Inflammatory macrophage treated with lipopolysaccharide for 4 hours (primary cell): ENCODE measurements at places on chromosomes 7 and 10.

DNA sequence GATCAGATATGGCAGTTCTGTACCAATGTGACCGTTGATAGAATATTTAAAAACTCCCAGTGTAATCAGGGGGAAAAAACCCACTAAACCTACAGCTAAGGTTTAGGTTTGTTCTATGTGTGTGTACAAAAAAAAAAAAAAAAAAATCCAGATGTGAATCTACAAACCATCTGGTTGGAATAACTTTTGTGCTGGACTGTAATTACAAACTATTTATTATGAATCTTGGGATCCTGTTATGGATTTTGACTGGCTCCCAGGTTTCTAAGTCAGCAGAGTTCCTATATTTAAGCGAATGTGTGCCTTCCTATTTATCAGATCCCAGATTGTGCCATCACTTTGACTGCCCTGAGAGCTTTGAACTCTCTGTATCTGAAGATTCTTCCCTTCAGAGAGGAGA lies 29.1 kb downstream of the BMPER start:
- DNase-seq, result no peak

DNA sequence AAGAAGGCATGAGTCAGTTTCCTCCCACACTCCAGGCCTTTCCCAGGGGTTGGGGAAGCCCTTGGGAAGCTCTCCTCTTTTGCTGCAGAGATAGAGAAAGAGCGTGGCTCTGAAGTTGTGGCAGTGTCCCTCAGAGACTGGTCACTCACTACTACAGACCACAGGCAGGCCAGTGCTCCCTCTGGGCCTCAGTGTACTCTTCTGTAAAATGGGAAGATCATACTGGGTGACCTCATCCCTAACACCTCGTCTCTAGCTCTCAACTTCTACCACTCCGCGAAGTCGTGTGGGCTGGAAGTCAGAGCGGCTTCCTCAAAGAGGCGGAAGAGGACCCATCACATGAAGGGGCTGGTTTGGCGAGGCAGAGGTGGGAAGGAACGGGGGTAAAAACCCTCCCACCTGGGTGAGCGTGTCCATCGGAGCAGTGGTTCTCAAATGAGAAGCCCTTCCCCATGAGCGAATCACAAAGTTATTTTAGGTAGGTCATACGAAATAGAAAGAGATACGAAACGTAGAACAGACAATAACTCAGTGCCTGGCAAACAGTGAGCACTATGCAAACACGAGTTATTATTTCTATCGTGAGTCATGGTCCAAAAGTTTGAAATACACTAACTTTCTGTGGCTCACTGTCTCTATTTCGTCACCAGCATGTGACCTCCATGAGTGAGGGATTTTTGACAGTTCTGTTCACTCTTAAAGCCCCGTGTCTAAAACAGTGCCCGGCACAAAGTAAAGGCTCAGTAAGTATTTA lies 32.7 kb downstream of the PRKAG2 start:
- DNase-seq, result peak; percentile 98

DNA sequence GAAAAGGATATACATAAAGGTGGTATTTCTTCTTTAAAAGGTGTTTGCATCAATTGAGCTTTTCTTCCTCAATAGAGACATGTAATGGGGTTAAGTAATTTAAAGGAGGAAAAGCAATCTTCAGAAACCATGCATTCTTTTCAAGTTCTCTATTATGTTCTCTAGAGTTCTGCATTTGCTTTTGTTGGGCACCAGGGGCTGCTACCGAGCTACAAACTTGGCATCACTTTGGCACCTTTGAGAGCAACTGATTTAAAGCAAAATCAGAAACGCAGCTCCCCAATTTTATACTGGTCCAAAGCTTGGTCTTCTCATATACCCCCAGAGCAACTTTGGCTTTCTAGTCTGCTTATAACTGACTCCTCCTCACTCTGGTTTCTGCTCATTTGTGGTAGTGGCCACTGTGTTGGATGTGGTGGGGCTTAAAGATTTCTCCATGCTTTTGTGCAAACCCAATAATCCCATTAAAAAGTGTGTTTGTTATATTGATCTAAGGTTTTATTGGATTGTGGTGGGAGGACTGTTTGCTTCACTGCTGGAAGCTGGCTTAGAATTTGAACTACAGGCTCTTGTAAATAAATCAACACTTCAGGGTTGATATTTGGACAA lies 712.1 kb downstream of the PHTF2 start:
- DNase-seq, result peak; percentile 4

GRCh38 chr7:106717955-106718871 lies 57.3 kb upstream of the CCDC71L start:
- DNase-seq, result peak; percentile 99

DNA sequence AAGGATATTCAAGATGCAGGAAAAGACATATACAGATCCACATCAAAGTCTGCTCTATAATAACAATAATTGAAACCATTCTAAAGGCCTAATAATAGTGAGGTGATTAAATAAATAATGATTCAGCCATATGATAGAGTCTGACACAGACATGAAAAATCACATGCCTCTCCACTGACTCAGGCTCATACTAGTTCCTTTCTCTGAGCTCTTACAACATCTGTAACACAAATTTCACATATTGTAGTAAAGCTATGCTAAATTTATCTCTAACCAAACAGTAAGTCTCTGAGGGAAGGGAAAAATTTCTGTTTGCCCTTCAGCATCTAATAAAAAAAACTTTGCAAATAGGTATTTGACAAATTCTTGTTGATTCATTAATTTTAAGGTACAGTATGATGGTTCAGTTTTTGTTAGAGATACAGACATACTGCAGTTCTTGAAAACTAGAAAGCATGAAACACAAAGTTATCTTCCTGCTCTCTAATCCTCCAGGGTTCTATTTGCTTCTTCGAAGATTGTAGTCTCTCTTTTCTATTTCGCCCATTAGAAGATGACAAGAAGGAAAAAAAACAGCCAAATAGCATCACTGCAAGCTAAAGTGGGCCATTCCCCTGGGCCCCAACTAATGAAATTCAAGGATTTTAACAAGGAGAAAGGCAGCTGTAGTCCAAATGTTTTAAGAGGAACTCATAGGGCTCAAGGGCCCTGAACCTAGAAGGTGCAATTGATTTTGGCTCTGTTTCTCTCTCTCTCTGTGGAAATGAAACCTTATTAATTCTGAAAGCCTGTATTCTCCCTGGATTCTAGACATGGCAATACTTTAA lies 53.9 kb downstream of the CUBN start:
- peak; percentile 97 for DNase-seq

DNA sequence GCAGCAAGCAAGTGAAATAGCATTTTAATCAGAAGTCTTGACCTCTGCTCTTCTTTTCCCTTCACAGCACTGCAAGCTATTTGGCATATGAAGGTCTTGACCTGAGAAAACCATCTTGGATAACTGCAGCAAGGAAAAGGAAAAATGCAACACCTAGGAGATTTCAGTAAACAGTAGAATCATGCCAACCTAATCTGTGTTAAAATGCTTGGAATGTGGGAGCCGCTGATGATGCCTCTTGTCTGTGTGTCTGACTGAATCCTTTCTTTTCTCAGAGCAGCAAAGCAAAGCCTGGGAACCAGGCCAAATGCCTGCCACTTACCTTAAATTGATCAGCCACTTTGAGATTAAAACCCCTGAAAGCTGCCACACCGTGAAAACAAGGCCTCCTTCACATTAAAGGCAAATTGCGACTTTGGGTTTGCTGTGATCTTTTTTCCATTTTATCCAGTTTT lies 80.4 kb upstream of the CDK6 start:
- DNase-seq, result no peak

DNA sequence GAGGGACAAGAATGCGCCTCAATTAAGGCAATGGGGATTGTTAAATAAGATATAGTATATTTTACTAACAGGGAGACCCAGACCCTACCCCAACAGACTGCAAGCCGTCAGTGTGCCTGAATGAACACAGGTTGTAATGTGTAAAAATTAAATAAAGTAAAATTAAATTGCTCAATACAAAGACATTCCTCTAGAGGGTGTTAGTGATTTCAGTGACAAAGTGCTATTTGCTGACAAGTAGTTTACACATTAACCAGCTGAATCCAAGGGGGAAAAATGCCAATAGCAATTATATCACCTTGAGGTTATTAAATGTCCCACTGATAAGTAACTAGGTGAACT lies 110.5 kb downstream of the EBF3 start:
- no peak for DNase-seq

DNA sequence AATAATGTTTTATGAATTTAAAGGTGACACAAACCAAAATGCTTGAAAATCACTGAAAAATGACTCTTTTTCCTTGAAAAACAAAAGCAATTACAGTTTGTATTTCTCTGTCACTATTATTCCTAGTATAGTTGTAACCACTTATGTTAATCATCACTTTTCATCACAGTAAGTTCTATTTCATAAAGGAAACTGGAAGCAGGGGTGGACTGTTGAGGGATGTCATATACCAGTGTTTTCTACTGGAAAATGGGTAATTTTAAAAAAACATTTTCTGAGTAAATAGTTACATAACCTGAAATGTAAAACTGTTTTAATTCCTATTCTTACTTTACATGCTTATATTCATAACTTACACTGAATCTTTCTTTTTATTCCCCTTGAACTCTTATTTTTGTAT lies 32.2 kb upstream of the SFMBT2 start:
- peak; percentile 47 for DNase-seq

GRCh38 chr7:1719913-1720312 lies 49.8 kb downstream of the ELFN1 start:
- no peak for DNase-seq

DNA sequence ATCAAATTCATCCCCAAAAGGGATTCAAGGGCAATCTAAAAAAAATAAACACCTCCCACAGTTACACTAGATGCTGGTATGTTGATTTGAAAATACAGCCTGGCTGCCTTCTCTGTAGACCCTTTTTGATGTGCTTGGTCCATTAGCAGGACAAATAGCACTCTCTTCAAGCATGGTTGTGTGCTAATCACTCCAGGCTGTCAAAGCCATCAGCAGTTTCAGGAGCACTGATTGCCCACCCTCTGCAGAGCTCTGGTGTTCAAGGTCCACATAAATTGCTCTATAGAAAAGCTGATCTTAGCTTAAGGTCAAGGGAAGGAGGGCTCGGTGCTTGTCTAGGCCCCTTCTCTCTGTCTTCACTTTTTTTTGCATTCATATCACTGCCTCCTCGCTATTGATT lies 35.4 kb downstream of the PRR15 start:
- no peak for DNase-seq

GRCh38 chr7:85018498-85018897 lies 168.4 kb downstream of the SEMA3D start:
- no peak for DNase-seq

GRCh38 chr7:38300175-38300574 lies 26.7 kb upstream of the TARP start:
- no peak for DNase-seq

DNA sequence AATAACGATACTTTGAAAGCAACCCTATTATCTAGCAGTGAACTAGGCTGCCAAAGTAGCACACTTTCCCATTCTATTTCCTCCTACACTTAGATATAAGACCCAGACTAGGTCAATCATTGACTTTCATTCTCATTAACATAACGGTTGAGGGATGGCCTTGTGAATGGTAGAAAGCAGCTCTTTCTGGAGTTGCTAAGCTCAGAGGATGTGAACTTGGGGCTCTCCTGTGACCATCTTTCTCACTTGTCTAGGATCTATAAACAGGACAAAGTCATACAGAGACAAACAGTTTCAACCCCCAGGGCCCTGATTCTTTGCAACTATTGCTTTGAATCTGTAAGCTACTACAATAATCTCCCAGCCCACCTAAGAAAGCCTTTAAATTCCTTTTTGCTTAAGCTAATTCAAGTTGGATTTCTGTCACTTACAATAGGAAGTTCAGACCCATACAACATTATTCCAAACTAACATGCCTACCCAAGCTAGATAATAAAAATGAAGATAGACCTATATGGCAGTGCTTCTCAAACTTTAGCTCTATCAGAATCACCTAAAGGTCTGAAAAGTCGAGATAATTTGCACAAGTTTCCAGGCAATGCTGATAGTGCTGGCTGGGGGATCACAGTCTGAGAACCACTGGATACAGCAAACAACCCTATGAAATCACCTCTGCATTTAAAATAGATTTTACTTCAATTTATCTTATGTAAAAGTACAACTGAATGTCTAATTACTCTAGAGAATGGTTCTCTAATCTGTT lies 16.7 kb downstream of the P4HA1 start:
- no peak for DNase-seq

GRCh38 chr10:114283535-114284234 lies 44.6 kb downstream of the VWA2 start:
- no peak for DNase-seq

DNA sequence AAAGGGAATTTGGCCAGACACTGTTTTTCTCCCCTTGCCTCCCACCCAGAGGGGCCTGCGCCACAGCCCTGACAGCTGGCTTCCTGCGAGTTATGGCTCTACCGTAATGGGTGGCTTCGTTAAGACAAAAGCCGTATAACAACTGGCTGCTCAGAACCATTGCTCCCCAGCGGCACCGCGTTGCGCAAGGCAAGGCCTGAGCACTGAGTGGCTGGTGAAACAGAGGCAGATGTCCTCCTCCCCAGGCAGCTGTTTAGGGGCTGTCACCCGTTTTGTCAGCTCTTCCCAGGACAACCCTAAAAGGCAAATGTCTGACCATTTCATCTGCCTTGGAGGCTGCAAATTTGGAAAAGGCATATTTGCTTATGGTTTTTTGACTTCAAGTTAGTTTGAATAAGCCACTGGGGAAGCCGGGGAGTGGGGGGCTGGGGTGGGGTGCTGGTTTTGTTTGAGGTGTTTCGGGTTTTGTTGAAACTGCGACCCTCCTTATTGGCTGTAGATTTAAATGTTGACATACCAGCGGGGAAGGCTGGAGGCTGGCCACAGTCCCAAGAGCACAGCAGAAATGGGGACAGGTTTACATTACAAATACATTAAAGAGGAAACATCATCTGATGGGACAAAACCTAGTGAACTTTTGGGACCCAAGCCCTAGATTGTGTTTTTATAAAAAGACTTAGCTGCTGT lies 681 bp upstream of the SPOCK2 start:
- peak; percentile 20 for DNase-seq

GRCh38 chr10:12088919-12089318 lies 20.2 kb downstream of the DHTKD1 start:
- DNase-seq, result no peak

- no peak for DNase-seq
Measured at GRCh38 chr7:1559626-1560590, 3.9 kb upstream of the TMEM184A start.
